ENCODE measurements at places on chromosomes 2 and 18.

DNA sequence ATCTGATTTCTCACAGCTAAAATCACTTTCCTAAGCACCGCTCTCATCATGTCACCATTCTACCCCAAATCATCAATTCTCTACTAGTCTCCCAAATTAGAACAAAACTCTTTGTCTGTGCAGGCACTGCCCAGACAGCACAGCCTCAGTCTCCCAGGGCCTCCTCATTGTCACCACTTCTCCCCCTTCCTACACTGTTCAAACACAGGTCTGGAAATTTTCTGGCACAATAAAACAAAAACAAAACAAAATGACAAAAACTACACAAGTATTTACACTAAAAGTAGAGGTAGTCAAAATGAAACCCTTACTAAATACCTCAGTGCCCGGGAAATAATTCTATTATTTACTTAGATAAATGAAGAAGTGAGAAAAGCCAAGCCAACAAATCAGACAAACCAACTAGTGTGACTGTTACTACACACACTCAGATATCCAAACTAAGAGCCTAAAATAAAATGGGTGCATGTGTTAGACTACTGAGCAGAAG, 156.2 kb upstream of the DNMT3A start:
- DNase-seq = no peak

- no peak for DNase-seq
These were observed at the start of gene CYS1 for GRCh38 chr2:10079870-10080535. Gene CYS1 (minus strand): TSS chr2:10080411. CDS start chr2:10080223, 188 bp downstream.

- DNase-seq = no peak
These were observed 276.0 kb upstream of the REV1 start for GRCh38 chr2:99765731-99766318.

DNA sequence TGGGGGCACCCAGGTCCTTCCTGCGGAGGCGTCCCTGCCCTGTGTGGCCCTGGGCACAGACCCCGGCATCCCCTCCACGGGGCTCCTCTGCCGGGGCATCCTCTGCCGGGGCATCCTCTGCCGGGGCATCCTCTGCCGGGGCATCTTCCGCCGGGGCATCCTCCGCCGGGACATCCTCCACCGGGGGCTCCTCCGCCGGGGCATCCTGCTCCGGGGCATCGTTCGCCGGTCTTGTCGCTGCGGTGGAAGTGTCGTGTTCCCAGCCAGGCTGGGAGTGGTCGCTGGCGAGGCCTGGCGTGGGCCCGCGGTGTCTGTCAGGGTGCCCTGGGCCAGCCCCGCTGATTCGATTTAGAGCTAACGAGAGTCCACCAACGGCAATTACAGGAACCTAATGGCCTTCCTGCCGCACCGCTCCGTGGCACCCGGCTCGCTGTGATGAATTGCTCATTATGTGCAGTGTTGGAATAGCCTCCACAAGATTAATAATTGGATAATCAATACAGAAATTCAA, 115.1 kb downstream of the NFATC1 start:
- no peak for DNase-seq

- no peak for DNase-seq
These were observed 629.3 kb downstream of the NRXN1 start for GRCh38 chr2:50402654-50402960.

GRCh38 chr18:51164342-51164741, 33.1 kb downstream of the MEX3C start:
- DNase-seq = peak; percentile 15

DNA sequence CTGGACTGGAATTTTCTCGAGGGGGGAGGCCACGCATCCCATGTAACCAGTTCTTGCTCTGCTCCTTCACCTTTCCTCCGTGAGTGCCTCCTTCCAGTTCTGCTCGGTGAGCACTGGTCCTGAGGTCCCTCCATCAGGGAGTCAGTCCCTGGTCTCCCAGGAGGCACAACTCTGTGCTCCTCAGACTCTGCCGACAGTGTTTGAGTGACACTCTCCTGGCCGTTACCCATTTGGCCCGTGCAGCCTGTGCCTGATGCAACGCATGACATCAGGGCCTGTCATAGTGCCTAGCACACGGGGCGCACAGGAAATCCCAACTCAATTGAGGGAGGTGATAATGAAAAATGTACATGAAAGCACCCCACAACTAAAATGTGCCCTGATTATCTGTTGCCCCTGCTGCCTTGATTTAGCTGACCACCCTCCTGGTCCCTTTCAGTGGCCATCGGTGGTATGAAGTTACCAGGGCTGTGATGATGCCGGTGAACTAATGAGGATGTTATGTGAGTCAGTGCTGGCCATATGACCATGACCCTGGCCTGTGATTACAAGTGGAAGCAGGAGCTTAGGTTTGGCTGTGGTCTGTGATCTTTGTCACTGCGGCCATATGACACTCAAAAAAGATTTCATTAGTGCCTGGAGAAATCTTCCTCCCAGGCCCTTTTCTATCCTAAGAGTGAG, 144.6 kb downstream of the TDRD15 start:
- DNase-seq = no peak
